ENCODE measurements at places on chromosomes 6 and 20.

DNA sequence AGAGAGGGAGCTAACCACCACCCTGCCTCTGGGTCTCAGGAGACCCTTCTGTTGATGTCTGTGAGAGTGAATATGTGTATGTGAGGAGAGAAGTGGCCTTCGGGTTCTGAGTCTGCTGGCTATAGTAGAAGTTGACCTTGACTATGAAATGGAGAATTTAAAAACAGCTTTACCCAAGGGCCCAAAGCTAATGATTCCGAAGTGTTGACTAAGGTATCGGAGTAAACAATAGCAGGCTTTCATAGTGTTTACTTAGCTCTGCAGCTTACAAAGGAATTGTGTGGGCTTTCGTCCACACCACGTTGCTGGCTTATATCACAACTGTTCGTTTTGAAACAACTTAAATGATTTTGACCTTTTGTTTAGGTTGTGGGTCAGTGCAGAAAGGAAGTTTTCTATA is 126.5 kb upstream of the JAG1 start:
- DNase-seq = no peak

DNA sequence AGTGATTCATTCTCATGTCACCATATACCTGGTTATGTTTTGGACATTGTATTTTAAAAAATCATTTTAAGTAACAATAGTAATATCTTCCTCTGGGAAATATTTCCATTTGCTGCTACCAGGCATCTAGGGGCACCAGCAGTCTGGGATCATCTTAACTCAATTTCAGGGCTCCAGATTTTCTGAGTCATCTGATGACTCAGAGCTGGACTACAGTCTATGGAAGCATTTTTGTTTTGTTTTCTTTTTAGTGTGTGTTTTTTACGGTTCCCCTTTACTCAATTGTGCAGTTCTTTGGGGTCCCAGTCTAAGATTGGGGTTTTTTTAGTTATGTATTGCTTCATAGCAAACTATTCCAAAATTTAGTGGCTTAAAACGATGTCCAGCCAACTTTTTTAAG is 5.7 kb upstream of the FKBP5 start:
- DNase-seq = no peak

GRCh38 chr6:6655805-6656251 is 67.3 kb downstream of the LY86 start:
- no peak for DNase-seq

GRCh38 chr20:2817891-2818595 is 1.9 kb downstream of the TMEM239 start:
- no peak for DNase-seq

GRCh38 chr6:25277857-25278256 is 1.3 kb upstream of the CARMIL1 start:
- no peak for DNase-seq

DNA sequence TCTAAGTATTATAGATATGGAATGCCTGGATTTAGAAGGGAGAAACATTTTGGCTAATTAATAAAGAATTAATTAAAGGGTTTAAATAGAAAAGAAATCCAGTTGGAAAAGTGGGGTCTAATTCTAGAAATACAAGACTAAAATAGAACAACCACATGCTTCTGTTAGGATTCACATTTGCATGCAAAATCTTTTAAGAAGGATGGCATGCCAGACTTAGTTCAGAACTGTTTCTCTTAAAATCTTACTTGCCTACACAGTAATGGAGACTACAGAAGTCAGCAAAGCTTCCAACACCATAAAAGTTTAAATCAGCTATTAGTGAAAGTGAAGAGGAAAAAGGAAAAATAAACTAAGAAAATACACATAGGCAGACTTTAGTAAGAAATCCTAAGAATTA is 32.7 kb upstream of the KATNA1 start:
- no peak for DNase-seq

- no peak for DNase-seq
These were observed 121.4 kb upstream of the TRAF3IP2 start for GRCh38 chr6:111727041-111727440.

GRCh38 chr6:75344021-75344420 is 59.4 kb upstream of the TMEM30A start:
- no peak for DNase-seq

GRCh38 chr6:11640486-11640885 is 102.9 kb downstream of the TMEM170B start:
- no peak for DNase-seq

DNA sequence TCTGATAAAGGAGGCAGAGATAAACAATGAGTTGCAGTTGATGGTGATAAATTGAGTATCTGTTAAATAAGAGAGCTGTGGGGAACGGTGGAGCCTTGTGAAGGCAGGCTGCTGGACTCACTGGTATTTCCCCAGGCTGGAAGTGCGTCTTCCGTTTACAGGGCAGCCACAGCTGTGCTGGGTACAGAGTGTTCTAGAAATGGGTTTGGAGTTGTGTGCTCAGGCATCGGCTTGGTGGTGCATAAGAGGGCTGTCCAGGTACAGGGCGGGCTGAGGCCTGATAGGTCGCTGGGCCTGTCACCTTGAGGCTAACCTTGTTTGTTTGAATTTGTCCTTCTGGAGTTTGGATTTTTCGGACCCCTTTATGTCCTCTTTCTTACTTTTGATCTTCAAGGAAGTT is 39.3 kb downstream of the ARID1B start:
- DNase-seq = no peak

GRCh38 chr20:53941680-53942471 is 128.5 kb downstream of the BCAS1 start:
- no peak for DNase-seq

- no peak for DNase-seq
These were observed 12.3 kb downstream of the HMGN4 start for GRCh38 chr6:26550250-26550993.

DNA sequence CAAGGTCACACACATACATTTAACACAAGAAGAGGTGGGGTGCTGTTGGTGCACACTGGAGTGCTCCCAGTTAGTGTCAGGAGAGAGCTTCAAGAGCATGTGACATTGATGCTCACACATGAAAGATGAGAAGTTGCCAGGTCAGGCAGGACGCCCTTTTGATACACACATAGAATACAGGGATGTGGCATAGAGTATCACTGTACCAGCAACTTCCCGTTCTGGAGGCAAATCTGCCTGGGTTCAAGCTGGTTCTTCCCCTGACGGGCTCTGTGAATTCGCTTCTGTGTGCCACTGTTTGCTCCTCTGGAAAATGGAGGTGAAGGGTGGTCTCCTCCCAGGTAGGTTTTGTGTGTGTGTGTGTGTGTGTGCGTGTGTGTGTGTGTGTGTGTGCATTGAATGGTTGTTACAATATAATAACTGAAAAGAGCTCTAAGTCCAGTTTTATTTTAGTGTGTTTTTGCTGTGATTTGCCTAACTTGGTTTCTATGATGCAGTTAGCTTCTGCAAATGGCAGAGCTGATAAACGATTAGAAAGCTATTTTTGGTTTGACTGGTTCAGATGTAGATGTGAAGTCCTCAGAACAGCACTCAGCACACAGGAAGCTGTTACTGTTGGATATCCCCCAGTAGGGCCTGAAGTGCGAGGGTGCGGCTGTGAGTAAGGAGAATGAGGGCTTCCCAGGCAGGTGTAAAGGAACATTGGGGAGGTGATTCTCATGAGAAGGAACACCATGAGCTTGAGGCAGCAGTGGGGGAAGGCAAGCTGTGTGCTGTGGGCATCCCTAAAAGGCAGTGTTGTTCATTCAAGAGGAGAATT is 53.4 kb downstream of the HIVEP1 start:
- no peak for DNase-seq

GRCh38 chr20:728256-728944 is 39.9 kb downstream of the SLC52A3 start:
- DNase-seq = peak; percentile 8

GRCh38 chr20:61259741-61260140 is 7.7 kb downstream of the CDH4 start:
- DNase-seq = no peak

DNA sequence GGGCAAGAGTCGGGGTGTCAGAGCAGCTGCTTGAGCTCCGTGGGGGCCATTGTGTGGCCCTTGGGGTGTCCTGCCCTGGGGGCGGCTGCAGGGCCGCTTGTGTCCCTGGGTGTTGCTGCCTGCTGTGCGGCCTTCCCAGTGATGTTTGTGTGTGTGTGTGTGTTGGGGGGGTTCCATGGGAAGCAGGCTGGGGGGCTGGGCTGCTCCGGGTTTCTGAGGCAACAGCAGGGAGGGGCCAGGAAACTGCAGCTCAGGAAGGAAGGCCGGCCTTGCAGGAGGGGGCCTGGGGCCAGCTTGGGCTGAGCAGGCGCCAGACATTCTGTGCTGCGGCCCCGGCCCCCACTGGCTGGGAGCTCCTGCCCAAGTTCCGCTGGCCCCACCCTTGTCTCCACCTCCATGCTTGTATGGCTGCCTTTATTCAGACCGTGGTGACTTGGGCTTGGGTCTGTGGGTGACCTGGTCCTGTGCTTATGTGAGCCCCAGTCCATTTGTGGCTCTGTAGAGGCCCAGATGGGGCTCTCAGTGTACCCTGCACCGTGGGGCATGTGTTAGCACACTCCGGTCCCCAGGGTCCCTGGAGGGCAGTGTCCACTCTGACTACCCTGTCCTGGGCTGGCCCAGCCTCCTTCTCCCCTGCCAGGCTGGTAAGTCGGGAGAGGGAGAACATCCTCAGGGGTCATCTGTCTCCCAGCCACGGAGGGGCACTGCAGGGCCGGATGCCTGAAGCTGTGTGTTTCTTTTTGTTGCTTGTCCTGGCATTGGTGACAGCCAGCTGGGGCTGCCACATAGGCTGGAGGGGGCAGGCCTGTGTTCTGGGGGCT is 4.6 kb upstream of the SOX18 start:
- DNase-seq = no peak

GRCh38 chr6:119274197-119274595 is 75.4 kb downstream of the MAN1A1 start:
- no peak for DNase-seq

DNA sequence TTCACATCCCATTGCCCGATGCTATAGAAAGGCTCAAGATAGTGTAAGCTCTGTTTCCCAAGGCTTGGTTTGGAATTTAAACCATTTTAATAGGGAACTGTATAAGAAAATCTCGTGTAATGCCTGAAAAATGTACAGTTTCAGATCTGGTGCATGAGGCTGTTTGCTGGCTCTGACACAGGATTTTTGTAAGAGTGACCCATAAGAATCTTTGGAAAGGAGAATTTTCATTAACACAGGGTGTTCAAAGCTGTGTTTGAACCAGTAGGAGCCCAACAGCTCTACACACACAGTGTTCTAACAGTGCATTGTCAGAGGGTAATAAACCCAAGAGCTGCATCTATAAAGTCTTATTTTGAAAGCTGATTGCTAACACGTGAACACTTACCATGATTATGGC is 293.5 kb downstream of the PRL start:
- DNase-seq = no peak

DNA sequence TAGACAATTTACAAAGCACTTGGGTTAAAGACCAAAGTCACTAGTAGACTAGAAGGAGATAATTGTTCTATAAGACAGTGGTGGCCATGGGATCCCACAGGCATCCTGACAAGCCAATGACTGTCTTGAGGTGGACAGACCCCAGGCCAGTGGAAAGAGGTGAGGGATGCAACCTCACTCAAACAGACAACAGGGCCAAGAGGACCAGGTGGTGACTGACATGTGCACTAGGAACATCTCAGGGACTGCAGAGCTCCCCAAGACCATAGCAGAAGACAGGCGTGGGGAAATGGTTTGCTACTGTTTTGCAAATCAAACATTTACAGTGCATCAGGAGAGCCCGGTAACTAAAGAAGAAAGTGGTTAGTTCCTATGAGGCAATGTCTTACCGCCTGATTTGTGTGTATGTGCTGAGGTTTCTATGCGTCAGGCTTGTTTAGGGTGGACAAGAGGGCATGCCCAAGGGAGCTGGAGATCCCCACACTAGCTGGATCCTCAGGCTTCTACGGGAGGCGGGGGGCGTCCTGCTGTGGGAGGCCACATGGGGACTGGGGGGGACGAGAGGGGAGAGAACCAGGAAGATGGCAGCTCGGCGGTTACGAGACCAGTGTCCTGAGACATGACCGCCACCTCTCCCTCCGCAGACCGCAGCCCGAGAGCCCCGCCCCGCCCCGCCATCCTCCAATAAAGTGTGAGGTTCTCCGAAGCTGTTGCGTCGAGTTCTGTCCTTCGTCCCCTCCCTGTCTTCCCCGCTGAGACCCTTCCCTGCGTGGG is 623 bp upstream of the MRPS26 start:
- DNase-seq = peak; percentile 88

DNA sequence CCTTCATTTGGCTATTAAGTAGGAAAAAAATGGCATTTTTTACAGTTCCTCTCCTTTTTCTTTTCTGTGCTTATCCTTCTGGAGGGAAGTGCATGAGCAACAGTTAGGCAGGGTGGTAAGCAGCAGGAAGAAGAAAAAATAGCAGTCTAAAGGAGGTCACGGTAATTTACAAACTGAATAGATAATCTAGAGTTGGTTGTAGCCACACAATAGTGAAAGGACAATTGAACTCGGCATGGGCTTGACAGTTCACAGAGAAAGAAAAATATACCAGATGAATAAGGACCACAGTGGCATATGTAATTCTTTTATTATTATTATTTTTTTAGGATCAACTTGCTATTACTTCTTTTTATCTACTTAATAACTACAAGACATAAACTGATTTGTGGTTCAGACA is 358.6 kb downstream of the BTBD9 start:
- DNase-seq = no peak

GRCh38 chr20:60306551-60306950 is 348.3 kb downstream of the CDH26 start:
- DNase-seq = peak; percentile 14

DNA sequence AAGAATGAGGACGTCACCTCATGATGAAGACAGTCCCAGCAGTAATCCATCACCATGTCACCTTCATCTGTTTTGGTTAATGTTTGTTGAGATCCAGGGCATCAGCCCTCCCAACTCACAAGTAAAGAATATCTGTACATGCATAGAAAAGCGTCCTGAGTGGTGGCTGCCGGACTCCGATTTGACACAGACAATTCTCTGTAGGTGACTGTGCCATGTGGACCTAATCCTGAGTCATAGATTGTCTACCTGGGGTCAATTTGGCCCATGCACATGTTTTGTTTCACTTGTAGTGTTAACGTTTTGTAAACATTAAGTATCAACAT is 168.4 kb upstream of the UST start:
- no peak for DNase-seq

- DNase-seq = no peak
These were observed 17.1 kb downstream of the TTLL2 start for GRCh38 chr6:167341665-167342655.
